Panc1 (cell line): ENCODE measurements at places on chromosomes 6 and 20.

GRCh38 chr20:63007360-63007645 is 539 bp upstream of the BHLHE23 start:
- DNase-seq = no peak

GRCh38 chr6:157660414-157660813 is 162.6 kb upstream of the SNX9 start:
- no peak for DNase-seq

DNA sequence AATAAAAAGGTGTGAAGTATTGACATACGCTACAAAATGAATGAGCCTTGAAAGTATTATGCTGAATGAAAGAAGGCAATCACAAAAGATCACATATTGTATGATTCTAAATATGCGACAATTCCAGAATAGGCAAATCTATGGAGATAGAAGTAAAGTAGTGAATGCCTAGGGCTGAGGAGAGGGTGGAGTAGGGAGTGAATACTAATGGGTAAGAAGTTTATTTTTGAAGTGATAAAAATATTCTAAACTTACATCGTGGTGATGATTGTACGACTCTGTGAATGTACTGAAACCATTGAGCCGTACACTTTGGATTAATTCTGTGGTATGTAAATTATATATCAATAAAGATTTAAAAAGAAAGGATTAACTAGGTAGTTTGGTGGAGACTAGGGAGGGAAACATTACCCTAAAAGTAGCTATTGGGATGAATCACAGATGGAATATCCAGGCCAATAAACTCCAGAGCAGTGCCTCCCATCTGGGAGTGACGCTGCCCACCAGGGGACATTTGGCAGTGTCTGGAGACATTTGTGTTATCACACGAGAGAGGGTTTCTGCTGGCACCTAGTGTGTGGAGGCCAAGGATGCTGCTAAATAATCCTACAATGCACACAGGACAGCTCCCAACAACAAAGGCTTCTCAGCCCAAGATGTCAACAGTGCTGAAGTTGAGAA is 214.2 kb upstream of the PCSK2 start:
- no peak for DNase-seq

DNA sequence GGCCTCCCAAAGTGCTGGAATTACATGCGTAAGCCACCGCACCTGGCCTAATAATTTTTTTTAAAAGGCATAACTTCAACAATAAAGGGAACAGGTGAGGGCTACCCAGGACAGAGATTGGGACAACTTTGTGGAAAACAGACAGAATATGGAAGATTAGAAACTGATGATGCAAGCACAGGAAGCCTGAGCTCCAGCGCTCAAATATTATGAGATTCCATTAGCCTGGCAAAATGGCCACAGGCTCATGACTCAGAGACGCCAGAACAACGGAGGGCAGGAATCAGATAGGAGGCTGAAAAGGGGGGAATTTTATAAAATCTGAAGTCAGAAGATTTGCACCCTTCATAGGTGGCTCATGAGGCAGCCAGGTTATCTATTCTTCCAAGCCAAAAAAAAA is 103.1 kb upstream of the MRPS10 start:
- no peak for DNase-seq

GRCh38 chr6:154969796-154970195 is 25.3 kb upstream of the TIAM2 start:
- no peak for DNase-seq

DNA sequence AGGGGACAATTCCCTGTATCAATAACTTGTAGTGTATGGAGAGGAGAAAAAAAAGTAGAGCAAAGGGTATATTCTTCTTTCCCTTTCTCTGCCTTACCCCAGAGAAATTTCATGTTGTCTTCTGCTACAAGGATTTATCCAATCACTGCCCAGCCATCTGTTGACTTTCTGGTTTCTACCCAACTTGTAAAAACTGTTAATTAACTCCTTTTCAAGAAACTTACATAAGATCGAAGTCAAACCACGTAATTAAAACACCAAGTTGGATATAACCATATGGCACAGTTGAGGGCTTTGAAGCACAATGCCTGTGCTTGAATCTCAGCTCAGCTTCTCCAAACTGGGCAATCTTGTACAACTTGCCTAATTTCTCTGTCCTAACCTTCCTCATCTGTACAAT is 99.5 kb downstream of the MAN1A1 start:
- DNase-seq = no peak

DNA sequence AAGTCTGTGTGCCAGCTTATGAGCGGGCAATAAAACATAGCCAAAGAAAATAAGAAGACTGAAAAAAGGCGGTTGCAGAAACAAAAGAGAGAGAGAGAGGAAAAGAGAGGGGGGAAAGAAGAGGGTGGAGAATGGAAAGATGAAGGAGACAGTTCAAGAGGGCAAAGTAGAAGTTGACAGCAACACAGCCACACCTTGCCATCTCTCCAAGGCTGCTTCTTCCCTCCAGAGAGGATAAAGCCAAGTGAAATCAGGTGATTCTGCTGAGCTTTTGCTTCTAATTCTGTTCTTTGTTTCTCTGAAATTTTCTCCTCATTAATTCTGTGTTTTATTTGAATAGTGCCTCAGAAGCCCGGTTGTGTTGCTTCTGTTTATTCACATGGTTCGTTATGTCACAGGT is 48.5 kb downstream of the PTPRK start:
- DNase-seq = no peak

- DNase-seq = no peak
These were observed 7.3 kb downstream of the TFAP2D start for GRCh38 chr6:50720623-50721022.

- DNase-seq = no peak
These were observed 9.3 kb downstream of the PSMA7 start for GRCh38 chr20:62133864-62134263.

GRCh38 chr20:10653599-10654249 is 20.1 kb downstream of the JAG1 start:
- DNase-seq = no peak

- DNase-seq = no peak
These were observed 9.2 kb upstream of the GUCA1A start for GRCh38 chr6:42163981-42164380.

GRCh38 chr6:87945181-87945580 is 102.5 kb upstream of the SPACA1 start:
- DNase-seq = no peak

DNA sequence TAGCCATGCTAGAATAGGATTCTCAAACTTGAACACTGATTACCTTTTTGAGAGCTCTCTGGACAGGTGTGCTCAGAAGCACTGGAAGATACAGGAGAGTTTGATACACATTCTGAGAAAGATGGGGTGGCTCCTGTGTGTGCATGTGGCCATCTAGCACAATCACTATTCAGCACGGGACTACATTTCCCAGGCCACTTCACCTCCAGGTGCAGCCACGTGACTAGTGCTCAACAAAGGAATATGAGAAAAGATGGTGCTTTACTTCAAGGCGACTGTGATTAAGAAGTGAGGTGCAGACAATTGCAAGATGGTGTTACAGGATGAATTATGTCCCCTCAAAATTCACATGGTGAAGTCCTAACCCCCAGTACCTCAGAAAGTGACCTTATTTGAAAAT is 103.8 kb downstream of the BACH2 start:
- DNase-seq = no peak

- no peak for DNase-seq
These were observed 48.2 kb downstream of the ARHGAP18 start for GRCh38 chr6:129661536-129662405.

DNA sequence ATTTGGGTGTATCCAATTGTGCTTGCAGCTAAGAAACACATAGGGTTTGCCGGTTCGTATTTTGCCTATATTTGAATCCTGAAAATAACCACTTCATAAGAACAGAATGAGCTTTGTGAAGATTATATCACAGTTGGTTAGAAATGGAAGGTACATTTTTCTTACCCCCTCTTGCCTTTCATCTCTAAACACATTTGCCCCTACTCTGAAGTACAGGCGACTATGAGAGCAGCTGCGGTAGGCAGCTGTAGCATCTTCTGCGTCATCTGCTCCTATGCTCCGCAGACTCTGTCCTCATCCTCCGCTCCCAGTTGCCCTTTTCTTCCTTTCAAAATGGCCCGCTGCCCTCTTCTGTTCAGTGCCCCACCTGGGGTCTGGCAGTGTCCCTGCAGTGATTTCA is 47.6 kb upstream of the REV3L start:
- DNase-seq = no peak

DNA sequence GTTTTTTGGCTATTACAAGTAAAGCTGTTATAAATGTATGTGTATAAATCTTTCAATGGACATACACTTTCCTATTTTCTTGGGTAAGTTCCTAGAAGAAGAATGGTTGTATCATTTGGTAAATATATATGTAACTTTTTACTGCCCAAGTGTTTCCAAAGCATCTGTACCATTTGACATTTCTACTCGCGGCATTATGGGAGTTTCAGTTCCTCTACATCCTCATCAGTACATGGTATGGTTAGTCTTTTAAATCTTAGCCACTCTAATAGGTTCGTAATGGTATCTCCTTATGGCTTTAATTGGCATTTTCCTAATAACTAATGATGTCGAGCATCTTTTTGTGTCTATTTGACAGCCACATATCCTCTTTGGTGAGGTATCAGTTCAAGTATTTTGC is 12.9 kb downstream of the SNPH start:
- no peak for DNase-seq

- DNase-seq = no peak
These were observed 15.7 kb upstream of the IGF2R start for GRCh38 chr6:159953091-159953601.

DNA sequence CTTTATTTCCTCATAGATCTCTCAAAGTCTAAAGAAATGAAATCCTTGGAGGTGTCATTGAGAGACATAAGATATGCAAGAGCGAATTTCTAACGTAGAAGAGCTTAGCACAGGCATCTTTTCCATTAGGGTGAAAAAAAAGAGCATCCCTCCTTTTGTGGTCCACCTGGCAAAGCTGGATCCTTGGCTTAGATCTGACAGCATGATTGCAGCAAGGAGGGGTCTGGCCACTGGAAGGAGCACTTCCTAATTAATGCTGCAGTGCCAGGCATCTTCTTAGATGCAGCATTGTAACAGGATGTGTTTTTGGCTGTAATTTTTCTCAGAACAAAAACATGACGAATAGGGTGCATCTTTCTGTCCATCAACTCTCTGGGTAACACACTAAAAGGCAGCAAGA is 60.1 kb upstream of the TFAP2D start:
- DNase-seq = no peak

- no peak for DNase-seq
These were observed 118.4 kb downstream of the MRPL14 start for GRCh38 chr6:44008821-44009370.

GRCh38 chr6:71045296-71045695 is 88.4 kb upstream of the B3GAT2 start:
- DNase-seq = no peak

GRCh38 chr6:109237986-109238329 is 142.7 kb downstream of the CEP57L1 start:
- no peak for DNase-seq

- DNase-seq = no peak
These were observed 1042.9 kb upstream of the EPHA7 start for GRCh38 chr6:94462231-94462630.

GRCh38 chr6:50362706-50363105 is 313.0 kb upstream of the DEFB112 start:
- no peak for DNase-seq

DNA sequence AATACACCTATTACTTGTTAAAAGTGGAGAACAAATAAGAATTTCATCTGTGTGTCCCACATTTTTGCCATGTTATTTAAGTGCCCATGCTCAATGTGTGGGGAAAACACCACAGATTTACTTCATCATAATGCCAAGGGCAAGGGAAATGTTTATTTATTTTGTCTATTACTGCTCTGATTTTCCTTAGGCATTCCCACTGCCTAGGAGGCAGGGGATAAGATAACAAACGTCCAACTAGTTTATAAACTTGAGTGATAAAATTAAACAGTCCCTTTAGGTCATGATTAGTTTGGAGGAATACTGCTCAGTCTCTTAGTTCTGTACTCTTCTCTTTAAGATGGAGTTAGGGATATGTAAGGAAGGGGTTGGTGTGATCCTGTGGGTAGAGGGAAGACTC is 598.4 kb upstream of the MARCKS start:
- no peak for DNase-seq

DNA sequence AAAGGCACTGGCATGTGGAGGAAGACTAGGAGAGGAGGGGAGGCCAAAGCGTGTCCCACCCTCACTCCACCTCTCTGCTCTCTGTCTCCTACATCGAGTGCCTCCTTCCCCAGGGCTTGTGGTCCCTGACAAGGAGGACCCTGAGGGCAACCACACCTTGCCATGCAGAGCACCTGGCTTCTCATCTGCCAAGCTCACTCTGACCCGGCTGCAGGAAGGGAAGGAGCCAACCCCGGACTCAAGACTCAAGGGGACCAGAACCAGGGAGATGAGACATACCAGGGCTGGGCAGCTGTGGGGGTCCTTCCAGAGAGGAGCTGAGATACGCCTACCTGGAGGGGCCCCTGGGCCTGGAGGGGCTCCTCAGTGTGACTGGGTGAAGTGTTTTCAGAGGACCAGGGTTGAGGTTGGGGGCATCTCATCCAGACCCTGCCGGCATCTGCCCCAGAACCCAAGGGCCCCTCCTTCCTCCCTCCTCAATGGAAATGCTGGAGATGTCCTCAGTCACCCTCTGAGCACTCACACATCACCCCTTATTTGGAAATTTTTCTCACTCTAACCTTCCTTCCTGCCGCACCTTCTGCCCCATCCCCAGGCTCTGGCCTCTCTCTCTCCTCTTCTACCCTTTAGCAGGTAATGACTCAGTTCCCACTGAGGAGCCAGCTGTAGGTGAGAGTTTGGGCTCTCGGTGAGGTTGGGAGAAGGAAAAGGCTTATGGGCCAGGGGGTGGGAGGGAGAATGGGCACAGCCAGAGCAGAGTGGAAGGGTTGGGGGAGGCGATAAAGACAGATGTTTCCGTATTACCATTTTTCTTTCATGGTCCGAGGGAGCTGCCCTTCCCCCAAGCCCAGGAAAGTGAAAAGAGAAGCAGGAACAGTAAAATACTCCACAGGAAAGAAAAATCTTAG is 32.0 kb upstream of the POU5F1 start:
- no peak for DNase-seq

- no peak for DNase-seq
These were observed 10.0 kb upstream of the PFDN4 start for GRCh38 chr20:54197621-54198604.

GRCh38 chr20:45452772-45453691 is 16.5 kb upstream of the WFDC2 start:
- no peak for DNase-seq

- DNase-seq = no peak
These were observed 297.1 kb downstream of the DHX35 start for GRCh38 chr20:39259010-39259803.

- DNase-seq = no peak
These were observed 44.0 kb upstream of the TTPAL start for GRCh38 chr20:44431502-44432234.

GRCh38 chr20:61322151-61322865 is 70.2 kb downstream of the CDH4 start:
- DNase-seq = no peak

GRCh38 chr20:11436113-11436905 is 481.4 kb upstream of the BTBD3 start:
- DNase-seq = no peak

- DNase-seq = no peak
These were observed 24.3 kb downstream of the TFAP2B start for GRCh38 chr6:50842861-50843384.

DNA sequence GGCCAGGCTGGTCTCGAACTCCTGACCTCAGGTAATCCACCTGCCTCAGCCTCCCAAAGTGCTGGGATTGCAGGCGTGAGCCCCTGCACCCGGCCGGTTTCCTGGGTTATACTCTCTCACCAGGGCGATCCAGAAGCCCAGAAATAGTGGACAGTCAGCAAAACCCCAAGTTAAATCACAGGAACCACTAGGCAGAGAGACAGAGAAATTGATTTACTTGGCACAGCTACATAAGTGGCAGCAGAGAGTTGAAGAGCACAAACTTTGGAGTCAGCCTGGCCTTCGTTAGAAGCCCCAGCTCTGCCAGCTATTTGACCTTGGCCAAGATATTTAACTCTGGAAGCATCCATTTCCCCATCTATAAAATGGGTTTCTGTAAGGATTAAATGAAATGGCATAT is 32.7 kb downstream of the MTRES1 start:
- no peak for DNase-seq
